NCI-H345 (cell line): ENCODE measurements at places on chromosomes 13 and 19.
A peak's percentile ranks its signal among the peaks of the same experiment; 100 is the strongest.

- no peak for DNase-seq
Measured at GRCh38 chr13:51825165-51825592, 19.8 kb downstream of the TMEM272 start.

DNA sequence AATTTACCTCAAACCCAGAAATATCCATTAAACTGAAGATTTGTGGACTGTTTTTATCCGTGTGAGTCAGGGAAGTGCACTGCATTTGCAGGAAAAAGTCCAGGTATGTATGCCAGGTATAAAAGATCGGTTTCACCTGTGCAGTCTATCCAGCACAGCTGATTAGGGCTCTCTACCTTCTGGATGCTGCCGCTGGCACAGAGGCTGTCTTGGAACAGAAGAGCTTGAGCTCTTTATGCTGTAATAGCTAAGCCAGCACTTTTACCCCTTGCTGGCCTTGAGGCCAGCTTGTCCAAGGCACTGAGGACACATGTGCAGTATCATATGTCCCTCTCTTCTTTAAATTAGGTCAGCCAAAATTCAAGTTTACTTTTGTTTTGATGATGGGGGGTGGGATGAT lies 851.0 kb downstream of the DIAPH3 start:
- no peak for DNase-seq

GRCh38 chr19:28239270-28239669 lies 973.7 kb downstream of the UQCRFS1 start:
- DNase-seq: peak; percentile 10

DNA sequence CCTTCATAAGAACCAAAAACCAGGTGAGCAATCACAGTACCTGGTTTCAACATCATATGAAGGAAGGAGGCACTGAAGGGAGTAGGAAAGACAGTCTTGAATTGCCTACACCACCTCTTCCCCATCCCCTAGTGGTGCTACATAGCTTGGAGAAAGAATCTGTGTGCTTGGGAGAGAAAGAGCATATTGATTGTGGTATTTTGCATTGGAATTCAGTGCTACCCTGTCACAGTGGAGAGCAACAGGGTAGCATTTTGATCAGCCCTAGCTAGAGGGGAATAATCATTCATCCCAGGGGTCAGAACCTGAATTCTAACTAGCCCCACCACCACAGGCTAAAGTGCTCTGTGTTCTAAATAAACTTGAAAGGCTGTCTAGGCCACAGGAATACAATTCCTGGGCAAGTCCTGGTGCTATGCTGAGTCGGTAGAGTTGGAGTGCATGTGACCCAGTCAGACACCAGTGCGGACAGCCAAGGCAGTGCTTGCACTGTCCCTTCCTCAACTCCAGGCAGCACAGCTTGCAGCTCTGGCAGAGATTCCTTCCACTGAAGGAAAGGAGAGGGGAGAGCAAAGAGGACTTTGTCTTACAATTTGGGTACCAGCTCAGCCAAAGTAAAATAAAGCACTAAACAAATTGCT lies 158.7 kb downstream of the VWA8 start:
- no peak for DNase-seq

GRCh38 chr19:55090564-55090963 lies 14.9 kb downstream of the EPS8L1 start:
- no peak for DNase-seq

DNA sequence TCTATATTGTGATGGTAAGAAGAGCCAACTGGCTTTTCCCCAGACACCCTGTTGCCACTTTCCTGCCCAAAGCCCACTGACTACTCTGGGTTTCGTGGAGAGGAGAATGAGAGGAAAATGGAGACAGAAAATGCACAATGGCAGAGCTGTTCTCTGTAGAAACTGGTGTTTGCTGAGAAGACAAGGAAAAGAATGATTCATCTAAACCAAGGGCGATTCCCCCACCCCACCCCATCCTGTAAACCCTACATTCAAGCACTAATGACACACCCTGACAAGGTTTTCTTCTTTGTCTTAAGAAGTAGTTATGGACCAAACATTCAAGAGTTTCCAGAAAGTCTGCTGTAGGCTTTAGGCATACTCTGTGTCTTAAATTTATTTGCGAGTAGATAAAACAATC lies 68.8 kb downstream of the DOCK9 start:
- no peak for DNase-seq

DNA sequence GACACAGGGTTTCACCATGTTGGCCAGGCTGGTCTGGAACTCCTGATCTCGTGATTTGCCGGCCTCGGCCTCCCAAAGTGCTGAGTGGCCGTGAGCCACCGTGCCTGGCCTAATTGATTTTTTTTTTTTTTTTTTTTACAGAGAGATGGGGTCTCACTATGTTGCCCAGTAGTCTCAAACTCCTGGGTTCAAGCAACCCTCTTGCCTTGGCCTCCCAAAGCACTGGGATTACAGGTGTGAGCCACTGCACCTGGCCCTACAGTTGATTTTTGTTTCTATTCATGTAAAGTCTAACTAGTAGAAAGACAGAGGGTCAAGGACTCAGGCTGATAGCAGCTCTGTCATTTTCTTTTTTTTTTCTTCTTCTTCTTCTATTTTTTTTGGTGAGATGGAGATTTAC lies 21.8 kb downstream of the FGF21 start:
- no peak for DNase-seq

DNA sequence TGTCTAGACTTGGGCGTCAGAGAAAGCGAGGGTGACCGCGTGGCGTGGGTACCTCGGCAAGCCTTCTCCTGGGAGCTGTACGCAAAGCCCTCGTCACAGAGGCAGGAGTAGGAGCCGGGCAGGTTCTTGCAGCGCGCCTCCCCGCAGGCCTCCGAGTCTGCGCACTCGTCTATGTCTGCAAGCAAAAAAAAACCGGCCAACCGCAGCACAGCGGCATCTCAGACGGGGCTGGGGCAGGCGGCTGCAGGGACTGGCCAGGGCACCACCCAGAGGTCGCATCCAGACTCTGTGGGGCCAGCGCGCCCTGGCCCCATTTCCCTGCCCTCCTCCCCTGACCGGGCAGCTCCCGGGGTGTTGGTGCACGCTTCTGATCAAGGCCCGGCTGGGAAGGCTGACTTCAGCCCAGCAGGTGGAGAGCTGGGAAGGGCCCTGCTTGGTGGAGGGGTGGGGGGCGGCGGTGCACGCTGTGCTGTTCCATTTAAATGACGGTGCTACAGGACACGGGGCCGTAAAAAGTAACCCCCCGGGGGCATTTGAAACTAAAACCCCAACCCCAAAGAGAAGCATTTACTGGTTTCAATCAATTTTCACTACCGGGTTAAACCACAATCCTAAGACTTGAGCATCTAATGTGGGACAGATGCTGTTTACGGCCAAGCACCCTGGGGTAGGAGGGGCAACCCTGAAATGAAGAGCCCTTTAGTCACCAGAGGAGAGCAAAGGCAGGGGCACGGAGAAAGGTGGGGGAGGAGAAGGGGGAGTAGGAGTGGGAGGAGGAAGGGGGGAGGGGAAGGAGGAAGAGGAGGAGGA lies 28.2 kb downstream of the GAS6 start:
- peak; percentile 45 for DNase-seq

GRCh38 chr19:9566729-9567128 lies 17.6 kb downstream of the ZNF121 start:
- DNase-seq: no peak

GRCh38 chr19:13790354-13790753 lies 4.9 kb upstream of the ZSWIM4 start:
- DNase-seq: no peak

- no peak for DNase-seq
Measured at GRCh38 chr13:31951215-31951678, 80.3 kb upstream of the FRY start.

- no peak for DNase-seq
Measured at GRCh38 chr19:55372316-55373081, 2.2 kb upstream of the IL11 start.

DNA sequence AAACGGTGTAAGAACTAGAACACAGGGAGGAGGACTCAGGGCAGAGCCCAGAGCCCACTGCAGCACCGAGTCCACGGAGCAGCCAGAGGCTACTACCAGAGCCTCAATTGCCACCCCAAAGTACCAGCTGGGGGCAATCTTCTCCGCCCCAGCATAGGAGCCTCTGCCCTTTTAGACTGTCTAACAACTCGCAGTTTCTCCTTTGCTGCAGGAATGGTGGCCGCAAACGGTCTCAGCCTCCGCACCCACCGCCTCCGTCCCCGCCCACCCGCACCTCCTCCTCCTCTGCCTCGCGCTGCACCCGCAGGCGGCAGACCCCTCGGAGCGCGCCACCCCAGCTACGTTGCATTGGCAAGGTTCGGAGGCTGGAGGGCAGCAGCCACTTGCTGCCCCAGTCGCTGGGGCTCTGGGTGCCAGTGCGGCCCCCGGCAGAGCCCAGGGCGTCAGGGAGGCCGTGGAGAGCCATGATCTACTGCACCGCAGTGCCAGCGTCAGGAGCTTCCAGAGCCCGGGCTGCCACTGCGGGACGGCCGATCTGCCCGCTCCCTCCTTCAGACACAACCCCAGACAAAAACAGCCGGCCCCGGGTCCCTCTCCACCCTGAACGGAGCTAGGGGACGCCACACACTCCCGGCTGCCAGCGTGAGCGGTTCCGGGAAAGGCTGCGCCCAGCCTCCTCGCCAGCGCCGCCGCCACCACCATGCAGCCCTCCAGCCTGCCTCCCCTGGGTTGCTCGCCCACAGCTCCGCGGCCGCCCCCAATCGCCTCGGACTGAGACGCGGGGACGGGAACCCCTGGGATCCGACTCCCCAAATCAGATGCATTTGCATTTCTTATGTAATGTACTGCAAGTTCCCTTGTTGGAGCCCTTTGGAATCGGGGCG lies 1.8 kb downstream of the FGF14 start:
- peak; percentile 71 for DNase-seq

- no peak for DNase-seq
Measured at GRCh38 chr19:29233591-29233990, 20.6 kb upstream of the UQCRFS1 start.

DNA sequence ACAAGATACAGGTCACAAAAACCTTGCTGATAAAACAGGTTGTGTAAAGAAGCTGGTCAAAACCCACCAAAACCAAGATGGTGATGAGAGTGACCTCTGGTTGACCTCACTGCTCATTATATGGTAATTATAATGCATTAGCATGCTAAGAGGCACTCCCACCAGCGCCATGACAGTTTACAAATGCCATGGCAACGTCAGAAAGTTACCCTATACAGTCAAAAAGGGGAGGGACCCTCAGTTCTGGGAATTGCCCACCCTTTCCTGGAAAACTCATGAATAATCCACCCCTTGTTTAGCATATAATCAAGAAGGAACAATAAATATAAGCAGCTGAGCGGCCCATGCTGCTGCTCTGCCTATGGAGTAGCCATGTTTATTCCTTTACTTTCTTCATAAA lies 434.1 kb downstream of the ZNF536 start:
- DNase-seq: no peak
